NCI-H82 (cell line): ENCODE measurements at places on chromosomes 12 and 14.

- DNase-seq: no peak
These were observed 272.8 kb upstream of the DAAM1 start for GRCh38 chr14:58915646-58916045.

GRCh38 chr14:93538413-93538812, 107.7 kb downstream of the UNC79 start:
- DNase-seq: no peak

GRCh38 chr12:94636462-94637085, 13.8 kb downstream of the TMCC3 start:
- DNase-seq: peak; percentile 80

- DNase-seq: no peak
These were observed 36.4 kb upstream of the GXYLT1 start for GRCh38 chr12:42180990-42181596.

DNA sequence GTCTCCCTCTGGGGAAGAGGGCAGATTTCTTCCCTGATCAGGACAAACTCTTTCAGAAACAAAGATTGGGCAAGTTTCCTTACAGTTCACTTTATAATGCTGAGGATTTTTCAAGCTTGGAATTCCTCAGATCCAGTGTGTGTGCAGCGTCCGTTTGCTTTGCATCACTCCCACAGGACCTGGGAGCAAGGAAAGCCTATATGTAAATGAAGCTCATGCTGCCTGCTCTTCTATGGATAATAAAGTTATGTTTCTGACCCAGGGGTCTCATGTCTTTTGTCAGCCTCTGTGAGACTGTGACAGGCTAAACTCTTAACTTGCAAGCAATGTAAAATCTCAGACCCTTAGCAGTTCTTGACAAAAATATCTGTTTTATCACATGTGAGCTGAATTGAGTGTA, 41.6 kb downstream of the TRHDE start:
- peak; percentile 14 for DNase-seq

DNA sequence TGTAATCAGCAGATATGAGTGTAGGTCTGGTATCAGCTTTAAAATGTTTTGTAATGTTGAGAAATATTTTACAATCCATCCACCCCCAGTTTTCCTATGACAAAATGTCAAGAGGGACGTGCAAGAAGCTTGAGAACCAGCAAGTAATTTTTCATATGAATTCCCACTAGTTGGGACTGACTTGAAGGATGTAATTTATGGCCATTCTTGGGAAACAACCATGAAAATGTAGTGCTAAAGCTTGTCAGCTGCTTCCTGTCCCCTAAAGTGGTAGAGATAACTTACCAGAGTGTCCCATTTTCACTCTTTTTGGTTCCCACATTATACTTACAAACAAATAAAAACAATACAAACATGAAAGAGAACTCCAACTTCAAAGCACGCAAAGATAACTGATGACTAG, 63.9 kb downstream of the RERG start:
- no peak for DNase-seq

DNA sequence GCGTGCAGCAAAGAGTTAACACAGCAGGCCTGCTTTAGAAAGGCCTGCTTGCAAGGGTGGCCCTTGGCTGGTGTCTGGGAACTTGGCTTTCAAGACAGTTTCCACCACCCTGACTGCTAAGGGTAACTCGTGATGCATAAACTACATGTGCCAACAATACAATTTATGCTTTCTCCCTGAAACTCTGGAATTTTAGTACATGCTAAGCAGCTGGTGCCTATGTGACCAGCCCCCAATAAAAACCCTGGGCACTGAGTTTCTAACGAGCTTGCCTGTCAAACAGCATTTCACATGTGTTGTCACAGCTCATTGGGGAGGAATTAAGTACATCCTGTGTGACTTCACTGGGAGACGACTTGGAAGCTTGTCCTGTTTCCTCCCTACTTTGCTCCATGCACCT, 133.1 kb downstream of the SLC5A8 start:
- DNase-seq: no peak

DNA sequence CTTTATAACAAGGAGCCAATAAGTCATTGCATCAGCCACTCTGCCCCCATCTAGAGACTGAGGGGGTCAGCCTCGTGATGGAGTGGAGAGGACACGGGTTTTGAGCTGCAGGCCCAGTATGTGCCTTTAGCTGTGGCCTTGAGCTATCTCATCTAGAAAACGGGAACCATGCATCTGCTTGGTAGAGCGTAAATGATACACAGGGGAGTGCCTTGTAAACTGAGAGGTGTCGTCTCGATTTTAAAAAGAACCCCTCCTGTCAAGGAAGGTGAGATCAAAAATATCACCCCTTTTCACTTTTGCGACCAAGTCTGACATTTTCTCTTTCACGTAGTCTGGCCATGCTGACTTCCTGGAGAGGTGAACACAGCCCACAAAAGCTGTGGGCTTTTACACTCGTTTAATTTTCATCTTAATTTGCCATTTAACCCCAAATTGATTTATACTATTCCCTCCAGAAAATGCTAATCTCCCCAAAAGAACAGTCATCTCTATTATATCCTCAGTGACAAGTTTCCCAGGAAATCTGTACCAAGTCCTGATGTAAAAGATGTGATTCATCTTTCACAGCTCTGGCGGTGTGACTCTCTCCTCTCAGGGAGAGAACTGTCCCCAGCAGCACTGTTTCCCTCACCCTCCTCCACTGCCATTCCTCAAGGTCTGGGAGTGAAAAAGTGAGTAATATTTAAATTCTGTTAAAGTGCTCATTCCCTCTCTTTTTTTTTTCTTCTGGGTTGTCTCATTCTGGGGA, 30.6 kb downstream of the VCPKMT start:
- no peak for DNase-seq

GRCh38 chr14:89618330-89618708, 201.3 kb upstream of the FOXN3 start:
- DNase-seq: no peak

GRCh38 chr12:132385923-132386751, 56.7 kb upstream of the GALNT9 start:
- no peak for DNase-seq

GRCh38 chr12:40534828-40535227, 157.4 kb upstream of the CNTN1 start:
- no peak for DNase-seq

- DNase-seq: no peak
These were observed 213.3 kb upstream of the TMTC1 start for GRCh38 chr12:29996993-29997392.

DNA sequence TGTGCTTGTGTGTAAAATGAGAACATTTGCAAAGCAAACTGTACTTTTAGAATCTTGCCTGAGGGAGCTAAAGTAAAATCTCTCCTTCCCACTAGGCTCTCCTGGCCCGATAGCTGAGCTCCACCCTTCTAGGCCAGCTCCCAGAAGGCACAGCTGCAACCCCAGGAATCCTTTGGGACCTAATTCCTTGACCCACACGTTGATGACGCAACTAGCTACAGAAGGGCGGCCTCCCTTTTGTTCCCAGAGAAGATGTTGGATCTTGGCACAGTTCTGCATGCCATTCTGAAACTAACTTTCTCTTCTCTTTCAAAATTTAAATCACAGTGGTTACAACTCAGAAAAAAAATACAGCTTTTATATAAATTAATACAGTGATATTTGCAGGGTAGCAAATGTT, 268.1 kb downstream of the EGLN3 start:
- no peak for DNase-seq

DNA sequence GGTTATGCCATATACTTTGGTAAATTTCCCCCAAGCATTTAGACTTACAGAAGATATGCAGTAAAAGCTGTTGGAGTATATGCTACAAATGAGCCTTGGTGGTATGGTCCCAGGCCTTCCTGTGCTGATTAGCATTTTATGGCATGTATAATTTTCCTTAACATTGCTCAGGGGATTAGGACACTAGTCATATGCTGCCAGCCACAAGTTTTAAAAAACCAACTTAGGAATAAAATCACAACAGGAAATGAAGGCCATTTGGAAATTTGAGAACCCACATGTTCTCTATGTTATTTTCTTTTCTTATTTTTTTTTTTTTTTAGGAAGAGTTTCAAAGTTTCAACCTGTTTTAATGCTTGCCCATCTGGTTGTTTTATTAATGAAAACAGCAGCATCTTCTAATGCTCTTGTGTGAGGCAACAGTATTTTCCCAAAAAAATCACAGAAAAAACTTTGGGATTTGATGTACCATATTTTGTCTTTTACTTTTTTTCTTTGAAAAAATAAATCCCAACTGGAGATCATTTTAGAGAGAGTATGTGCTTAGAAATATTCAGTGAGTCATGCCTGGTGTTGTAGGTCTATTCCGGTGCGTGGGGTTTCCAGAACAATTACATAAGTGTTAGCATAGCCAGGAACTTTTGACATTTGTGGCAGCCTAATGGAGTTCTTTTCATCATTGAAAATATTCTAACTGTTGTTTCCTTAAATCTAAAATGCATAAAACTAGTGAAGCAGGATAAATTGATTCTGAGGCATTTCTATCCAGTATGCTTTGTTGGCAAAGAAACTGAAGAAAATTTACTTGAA, 21.7 kb upstream of the DUSP6 start:
- no peak for DNase-seq
